ENCODE measurements at places on chromosomes 4 and X.
A peak's percentile ranks its signal among the peaks of the same experiment; 100 is the strongest.

GRCh38 chr4:74714611-74715130 lies 79.7 kb downstream of the BTC start:
- DNase-seq: no peak

- DNase-seq: peak; percentile 12
Observed at GRCh38 chr4:38371391-38371851, 292.6 kb upstream of the KLF3 start.

DNA sequence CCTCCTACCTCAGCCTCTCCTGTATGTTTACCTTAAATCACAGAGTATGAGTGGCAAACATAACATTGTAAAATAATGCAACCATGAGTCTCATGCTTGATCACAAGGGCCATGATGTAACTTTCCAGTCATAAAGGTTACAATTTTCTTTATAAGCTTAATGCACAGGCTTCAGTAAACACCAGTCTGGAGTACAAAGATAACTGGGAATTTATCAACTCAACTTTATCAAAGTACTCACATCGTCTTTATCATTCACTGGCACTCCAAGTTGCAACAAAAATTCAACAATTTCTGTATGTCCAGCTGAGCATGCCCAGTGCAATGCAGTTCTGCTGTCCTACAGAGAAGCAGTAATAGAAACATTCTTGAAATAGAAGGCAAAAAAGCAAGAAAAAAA lies 2.8 kb downstream of the PSMD10 start:
- peak; percentile 86 for DNase-seq

DNA sequence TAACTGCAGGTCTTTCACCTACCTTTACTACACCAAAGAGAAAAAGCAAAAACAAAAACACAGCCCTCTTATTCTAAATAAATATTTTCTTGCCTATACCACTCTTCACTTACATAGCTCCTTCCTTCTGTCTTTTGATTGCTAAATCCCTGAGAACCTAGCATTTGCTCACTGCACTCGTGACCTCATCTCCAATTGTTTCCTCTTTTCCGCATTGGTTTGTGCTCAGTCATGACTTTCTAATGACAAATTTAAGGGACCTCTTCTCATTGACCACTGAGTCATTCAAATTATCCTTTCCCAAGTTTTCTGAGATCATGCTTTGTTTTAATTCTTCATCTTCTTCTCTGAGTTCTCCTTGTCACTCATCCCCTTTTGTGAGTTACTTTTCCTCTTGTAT lies 1697.1 kb downstream of the STIM2 start:
- DNase-seq: no peak

GRCh38 chr4:87311684-87312083 lies 11.0 kb downstream of the HSD17B13 start:
- DNase-seq: no peak

- no peak for DNase-seq
Observed at GRCh38 chrX:12767856-12768255, 23.4 kb upstream of the PRPS2 start.

- no peak for DNase-seq
Observed at GRCh38 chr4:168118116-168118655, 25.8 kb downstream of the ANXA10 start.

- DNase-seq: no peak
Observed at GRCh38 chrX:15344106-15344505, 8.8 kb upstream of the PIGA start.

- DNase-seq: no peak
Observed at GRCh38 chr4:125323654-125324053, 8.9 kb downstream of the FAT4 start.

DNA sequence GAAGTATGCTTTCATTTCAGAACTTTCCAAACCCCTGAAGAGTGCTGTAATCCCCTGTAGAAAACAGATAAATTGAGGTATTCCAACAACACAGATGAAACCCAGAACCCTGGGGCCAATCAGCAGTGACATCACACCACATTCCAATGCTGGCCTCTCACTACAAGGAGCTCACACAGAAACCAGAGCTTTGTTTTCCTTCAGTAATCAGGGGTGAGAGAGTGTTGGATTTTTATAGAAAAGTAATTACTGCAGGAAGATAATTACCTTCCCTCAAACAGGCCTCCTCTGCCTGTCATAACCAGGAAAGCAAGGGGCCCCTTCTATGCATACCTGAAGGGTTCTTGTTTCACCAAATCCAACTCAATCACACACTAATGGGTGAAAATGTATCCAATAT lies 246.2 kb downstream of the SCFD2 start:
- DNase-seq: peak; percentile 47

GRCh38 chrX:17377091-17377717 lies 2.2 kb downstream of the NHS start:
- peak; percentile 67 for DNase-seq

- DNase-seq: no peak
Observed at GRCh38 chr4:170386971-170387370, 297.2 kb upstream of the AADAT start.

DNA sequence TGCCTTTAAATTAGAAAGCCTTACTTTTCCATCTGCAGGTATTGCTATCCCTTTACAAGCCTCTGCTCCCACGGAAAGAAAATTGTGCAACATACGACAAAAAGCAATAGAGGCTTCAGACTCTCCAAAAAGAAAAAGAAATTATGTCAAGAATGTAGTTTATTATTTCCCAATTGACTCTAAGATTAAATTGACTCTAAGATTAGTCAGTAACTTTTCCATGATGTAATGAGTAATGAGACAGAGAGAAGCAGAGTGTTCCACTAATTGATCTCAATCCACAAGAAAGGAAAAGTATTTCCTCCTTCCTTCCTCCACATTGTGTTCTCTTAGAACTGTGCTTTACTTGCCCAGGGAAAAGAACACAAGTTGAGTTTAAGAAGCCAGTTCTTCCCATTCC lies 345.7 kb upstream of the HS3ST1 start:
- no peak for DNase-seq

DNA sequence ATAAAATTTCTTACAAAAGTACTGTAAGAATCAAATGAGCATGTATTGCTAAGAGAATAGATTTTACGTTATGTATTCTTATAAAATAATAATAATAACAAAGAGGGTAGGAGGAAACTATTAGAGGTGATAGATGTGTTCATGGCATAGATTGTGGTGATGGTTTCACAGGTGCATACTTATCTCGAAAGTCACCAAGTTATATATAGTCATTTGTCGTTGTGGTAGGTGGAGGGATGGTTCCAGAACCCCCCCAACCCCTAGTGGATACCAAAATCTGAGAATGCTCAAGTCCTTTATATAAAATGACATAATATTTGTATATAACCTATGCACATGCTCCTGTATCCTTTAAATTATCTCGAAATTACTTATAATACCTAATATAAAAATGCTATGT lies 36.7 kb upstream of the H2AZ1 start:
- no peak for DNase-seq

DNA sequence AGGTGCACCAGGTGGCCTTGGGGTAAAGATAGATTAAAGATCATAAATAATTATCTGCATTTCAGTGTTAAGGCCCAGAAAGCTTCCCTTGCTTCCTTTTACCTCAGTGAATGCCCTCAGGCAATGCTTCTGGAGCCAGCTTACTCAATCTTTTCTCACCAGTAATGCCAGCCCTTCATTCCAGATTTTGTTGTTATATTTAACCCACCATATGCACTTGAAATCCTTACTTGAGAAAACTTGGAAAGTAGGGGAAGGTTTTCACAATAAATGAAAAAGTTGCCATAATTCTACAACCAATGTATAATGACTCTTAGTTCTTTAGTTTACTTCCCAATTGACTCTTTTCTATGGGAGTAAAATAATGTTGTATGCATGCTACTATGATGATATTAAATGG lies 17.1 kb upstream of the PBDC1 start:
- no peak for DNase-seq

DNA sequence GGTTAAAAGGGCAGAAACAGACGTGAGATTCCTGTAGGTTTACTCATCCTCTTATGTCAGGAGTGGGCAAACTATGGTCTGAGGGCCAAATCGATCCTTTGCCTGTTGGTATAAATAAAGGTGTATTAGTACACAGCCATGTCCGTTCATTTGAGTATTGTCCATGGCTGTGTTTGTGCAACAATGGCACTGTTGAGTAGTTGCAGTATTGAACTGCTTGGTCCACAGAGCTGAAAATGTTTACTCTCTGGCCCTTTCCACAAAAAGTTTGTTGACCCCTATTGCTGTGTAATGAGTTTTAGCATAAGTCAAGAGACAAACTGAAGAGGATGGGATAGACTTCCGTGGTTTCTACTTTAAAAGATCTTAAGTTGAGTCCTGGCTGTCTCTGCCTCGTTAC lies 59.0 kb upstream of the MID1 start:
- no peak for DNase-seq

DNA sequence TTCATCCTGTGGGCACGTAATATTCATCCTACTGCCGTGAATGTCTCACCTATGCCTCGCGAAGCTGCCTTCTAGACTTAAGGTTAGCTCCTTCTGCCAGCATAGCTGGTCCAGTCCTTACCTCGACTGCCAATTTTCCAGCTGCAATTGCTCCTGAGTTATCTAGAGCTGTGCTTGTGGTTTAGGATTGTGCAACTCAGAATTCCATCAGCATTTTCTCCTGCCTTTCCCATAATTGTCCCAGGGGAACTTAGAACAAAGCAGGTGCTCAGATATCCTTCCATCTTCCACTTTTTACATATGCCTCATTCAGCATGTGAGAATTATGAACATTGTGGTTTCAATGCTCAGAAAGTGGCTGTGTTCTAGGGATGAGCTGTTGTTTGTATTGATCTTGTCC lies 131.4 kb upstream of the ADGRL3 start:
- no peak for DNase-seq

- DNase-seq: no peak
Observed at GRCh38 chrX:130691576-130691975, 211.4 kb downstream of the ENOX2 start.

GRCh38 chrX:129755779-129756650 lies 17.2 kb downstream of the XPNPEP2 start:
- no peak for DNase-seq

DNA sequence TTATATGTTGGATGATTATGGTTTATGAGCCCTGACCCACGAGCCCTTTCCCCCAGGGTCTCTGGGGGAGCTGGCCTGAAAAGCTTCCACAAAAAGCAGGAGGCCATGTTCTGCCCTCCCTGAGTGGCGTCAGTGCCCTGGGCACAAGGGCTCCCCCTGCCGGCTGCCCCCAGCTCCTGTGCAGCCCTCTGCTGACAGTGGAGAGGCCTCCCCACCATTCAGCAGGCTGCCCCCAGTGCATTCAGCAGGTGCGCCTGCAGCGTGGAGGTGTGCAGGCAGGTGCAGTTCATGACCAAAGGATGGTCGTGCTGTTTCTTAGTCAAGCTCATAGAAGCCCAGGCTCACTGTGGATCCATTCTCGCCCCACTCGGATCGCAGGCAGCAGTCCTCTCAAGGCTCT lies 12.5 kb upstream of the S100P start:
- DNase-seq: no peak

GRCh38 chr4:186445040-186445439 lies 110.3 kb downstream of the MTNR1A start:
- DNase-seq: no peak

- no peak for DNase-seq
Observed at GRCh38 chr4:15361529-15361928, 66.3 kb upstream of the C1QTNF7 start.

DNA sequence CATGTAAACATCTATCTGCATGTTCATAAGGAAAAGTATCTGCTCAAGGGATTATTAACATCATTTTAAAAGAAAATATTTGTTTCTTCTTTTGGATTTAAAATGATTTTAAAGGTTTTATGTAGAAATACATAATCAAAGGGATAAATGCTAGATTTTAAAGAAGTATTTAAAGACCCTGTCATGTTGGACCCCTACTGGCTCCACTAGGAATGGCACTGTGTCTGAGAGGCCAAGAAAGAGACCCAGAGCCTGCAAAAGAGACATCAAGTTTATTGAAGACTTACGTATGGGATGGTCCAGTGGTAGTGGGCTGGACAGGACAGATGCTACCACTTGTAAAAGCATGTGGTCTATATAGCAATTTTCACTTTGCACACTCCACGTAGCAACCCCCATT lies 78.7 kb upstream of the PCDH18 start:
- no peak for DNase-seq

DNA sequence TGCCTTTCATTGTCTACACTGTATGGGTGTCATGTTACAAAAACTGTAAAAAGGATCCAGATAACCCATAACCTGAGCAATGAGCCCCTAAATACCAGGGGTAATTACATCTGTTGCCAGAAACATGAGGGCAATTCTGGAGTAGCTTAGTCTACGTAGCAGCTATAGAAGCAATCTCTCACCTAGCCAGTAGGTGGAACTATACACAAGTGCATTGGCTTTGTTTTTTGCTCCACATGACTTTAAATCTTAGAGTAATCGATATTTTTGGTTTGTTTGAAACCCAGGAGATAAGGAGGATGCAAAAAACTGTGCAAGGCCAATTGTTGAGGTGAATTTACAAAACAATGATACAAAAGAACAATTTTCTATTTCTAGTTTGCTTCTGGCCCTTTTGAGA lies 57.5 kb downstream of the GPR82 start:
- peak; percentile 16 for DNase-seq

GRCh38 chr4:8819473-8820177 lies 52.0 kb downstream of the HMX1 start:
- DNase-seq: no peak

DNA sequence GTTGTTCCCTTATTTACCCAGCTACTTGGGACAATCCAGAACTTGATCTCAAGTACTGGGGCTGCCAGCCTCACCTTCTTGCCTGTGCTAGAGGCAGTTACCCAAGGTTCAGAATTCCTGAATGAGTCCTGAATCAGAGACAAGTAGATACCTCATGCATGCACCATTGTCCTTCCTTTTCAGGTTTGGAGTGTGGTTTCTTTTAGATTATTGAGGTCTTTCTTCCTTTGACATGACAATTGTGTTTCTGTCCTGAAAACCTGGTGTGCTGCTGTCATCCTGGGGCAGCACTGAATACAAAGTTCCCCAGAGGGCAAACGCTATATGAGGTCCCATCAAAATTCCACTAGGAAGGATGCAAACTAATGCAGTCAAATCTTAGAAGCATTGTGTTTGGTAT lies 3.5 kb downstream of the CXCL2 start:
- no peak for DNase-seq

DNA sequence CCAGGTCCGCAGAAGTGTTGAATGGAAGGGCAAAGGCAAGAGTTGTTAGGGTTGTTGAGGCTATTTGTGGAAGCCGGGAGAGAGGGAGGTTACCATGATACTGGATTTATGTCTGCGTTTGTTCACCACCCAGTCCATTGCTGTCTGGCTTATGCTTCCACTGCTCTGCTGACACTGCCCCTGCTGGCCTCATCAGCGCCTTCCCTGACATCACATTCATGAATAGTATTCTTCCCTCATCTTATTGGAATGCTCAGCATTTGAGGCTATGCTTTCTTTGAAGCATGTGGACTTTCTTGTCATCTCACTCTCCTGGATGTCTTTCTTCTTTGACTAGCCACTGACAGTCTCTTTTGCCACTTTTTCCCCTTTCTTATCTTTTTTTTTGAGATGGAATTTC lies 10.3 kb downstream of the GNL3L start:
- DNase-seq: no peak

DNA sequence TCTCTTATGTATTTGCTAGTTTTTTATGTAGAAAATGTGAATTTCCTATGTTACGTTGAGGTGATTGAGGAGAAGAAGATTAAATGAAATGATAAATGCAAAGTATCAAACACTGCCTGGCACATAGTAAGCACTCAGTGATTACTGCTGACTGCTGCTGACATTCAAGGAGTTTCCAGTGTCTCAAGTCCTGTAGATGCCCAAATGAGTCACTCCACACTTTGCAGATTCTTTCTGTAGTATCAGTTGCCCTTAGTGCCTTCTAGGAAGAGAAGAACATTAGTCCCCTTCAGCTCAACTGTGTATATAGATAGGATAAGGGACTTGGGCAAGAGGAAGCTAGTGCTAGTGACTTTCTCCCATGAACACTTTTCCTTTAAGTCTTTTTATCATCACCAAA lies 240.5 kb upstream of the TEX13A start:
- DNase-seq: no peak

GRCh38 chr4:108796173-108796572 lies 33.3 kb upstream of the ETNPPL start:
- DNase-seq: no peak

All from large intestine (tissue), 12 donors.